G401 (cell line): ENCODE measurements at places on chromosomes 3 and 15.

GRCh38 chr3:184172681-184173373 is 1.8 kb upstream of the AP2M1 start:
- DNase-seq = no peak

DNA sequence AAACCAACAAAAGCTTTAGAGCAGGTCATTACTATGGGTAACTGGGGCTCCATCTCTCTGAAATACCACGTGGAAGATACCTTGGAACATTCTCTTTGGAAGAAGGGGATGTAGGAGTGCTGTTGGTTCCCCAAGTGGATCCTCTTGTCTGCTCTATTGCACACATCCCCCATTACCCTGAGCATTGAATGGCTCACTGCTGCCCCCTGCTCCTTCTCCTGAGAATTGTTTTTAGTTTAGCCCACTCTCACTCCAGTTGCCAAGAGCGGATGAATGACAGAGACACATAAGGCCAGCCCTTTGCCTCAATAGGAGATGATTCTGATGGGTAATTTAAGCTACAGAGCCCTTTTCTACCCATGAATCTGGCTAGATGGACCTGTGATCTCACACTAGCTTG is 135.6 kb upstream of the SUCLG2 start:
- DNase-seq = peak; percentile 17

- peak; percentile 87 for DNase-seq
These were observed 99.4 kb downstream of the FBLN2 start for GRCh38 chr3:13648060-13649001.

- DNase-seq = no peak
These were observed 36.0 kb downstream of the TIPARP start for GRCh38 chr3:156710429-156710828.

GRCh38 chr3:72458375-72458774 is 389.9 kb downstream of the SHQ1 start:
- no peak for DNase-seq

GRCh38 chr15:60017538-60018520 is 13.7 kb downstream of the FOXB1 start:
- no peak for DNase-seq

GRCh38 chr3:129282727-129283327 is 4.2 kb downstream of the HMCES start:
- no peak for DNase-seq

DNA sequence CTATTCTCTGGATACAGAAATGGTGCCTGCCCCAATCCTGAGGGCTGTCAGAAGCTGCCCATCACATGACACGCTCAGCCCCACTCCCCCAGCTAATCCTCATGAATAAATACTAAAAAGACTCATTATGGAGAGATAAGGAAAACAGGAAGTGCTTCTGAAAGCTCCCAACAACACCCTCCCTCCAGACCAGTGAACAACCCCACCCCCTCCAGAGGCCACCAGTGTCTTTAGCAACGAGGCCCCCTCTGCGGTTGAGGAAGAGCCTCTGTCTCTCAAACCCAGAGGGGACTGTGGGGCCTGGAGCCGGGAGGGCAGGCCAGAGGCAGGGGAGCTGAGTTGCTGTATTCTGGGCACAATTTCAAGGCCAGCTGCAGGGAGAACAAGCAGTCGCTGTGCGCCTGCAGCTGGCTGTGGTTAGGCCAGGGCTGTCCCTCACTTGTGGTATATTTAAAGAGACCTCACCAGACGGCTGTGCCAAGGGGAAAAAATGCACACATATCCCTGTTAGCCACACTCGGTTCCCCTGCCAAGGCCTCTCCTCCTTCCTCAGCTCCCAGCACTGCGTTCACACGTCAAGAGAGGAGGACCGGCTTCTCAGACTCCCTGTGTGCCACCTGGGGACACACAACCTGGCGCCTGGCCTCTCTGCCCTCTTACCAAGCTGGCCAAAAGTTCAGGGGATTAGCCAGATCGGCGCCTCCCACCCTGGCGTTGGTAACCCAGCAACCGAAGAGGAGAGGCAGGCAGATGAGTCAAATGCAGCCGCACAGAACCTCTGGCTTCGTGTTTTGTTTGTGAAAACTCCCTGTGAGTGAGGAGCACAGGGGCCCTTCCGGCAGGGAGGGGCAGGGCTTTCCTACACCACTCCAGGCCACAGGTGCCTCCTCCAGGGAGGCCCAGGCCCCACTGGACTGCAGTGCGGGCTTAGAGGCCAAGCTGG is 101.2 kb upstream of the ETV5 start:
- peak; percentile 36 for DNase-seq

GRCh38 chr15:87907676-87908446 is 348.7 kb downstream of the NTRK3 start:
- peak; percentile 86 for DNase-seq

DNA sequence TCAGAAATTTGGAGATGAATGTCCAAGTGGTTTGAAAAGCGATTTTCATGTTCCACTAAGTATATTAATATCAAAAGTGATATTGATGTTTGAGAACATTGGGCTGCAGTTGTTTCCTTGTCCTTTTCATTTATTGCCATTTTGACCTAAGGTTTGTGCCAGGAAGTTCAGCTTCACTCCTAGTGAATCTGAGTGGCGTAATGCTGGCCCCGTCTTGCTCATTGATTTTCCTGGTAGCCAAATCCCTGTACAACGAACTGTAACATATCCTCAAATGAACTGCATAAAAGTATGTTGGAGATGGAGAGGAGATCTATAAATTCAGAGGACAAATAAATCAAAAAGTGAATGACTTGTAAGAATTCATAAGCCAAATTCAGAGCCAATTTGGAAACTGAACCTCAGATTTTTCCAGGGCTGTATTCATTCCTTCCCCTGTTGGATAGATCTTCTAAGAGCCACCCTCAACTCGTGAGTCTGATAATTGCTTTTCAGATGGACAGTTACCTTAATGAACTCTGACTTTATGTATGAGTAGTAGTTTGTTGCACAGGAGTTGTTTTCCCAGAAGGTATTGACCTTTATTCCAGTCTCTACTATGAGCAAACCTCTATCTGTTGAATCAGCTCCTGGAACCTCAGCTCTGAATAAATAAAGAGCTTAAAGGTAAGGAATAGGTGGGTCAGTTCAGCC is 72.8 kb downstream of the ITPR1 start:
- DNase-seq = no peak

GRCh38 chr3:142888481-142889211 is at the start of gene PCOLCE2:
Gene PCOLCE2 (minus strand): TSS chr3:142889083. CDS start chr3:142888896, 187 bp downstream.
- peak; percentile 4 for DNase-seq

DNA sequence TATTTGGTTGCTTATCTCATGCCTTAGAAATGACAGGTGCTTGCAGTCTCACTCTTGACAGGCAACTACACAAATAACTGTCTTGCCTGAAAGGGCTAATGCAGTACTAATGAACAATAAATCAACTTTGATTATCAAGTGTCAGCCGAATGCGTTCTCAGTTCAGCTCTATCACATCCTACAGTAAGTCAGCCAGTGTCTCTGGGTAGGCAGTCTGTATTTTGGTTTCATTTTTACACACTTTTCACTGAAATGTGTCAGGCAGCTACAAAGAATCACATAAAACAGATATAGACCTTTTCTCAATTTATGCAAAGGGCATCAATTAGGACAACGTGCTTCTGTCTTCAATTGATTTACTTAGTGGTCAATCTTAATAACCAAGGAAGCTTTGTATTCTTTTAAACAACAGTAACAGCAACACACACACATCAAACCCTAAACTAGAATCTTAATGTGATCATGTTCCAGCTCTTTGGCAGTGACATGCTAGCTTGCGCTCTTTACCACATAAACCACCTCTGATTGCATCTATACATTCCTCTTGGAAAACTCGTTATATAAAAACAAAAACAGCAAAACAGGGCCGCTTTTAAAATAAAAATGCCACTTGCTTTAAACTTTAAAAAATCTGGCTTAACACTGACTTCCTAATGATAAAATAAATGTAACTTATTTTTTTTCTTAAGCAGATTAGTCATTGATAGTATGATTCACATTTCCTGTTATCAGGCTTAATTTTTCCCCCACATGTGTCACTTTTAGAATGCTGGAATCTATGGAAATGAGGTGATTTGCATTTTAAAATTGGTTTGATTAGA is 520.4 kb downstream of the FOXP1 start:
- no peak for DNase-seq

DNA sequence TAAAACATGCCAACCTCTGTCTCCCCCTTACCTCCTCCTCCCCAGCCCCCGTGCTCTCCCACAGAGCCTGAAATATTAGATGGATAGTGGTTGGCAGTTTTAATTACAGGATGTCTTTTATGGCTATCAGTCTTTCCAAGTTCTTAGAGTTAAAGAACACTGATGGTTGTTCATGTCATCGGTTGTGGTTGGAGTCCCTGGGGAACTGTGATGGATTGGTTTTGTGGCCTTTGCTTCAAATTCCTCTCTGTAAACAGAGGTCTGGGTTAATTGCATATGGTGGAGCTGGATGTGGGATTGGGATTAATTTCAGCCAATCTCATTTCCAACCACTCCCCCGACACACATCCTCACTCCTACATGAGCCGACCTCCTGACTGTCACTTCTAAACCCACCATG is 164.5 kb upstream of the PROK2 start:
- DNase-seq = no peak

- no peak for DNase-seq
These were observed 17.1 kb downstream of the LRRC28 start for GRCh38 chr15:99268431-99268830.

GRCh38 chr3:19399836-19400235 is 251.5 kb downstream of the KCNH8 start:
- no peak for DNase-seq

GRCh38 chr3:179801263-179801662 is 148.4 kb downstream of the USP13 start:
- DNase-seq = no peak

DNA sequence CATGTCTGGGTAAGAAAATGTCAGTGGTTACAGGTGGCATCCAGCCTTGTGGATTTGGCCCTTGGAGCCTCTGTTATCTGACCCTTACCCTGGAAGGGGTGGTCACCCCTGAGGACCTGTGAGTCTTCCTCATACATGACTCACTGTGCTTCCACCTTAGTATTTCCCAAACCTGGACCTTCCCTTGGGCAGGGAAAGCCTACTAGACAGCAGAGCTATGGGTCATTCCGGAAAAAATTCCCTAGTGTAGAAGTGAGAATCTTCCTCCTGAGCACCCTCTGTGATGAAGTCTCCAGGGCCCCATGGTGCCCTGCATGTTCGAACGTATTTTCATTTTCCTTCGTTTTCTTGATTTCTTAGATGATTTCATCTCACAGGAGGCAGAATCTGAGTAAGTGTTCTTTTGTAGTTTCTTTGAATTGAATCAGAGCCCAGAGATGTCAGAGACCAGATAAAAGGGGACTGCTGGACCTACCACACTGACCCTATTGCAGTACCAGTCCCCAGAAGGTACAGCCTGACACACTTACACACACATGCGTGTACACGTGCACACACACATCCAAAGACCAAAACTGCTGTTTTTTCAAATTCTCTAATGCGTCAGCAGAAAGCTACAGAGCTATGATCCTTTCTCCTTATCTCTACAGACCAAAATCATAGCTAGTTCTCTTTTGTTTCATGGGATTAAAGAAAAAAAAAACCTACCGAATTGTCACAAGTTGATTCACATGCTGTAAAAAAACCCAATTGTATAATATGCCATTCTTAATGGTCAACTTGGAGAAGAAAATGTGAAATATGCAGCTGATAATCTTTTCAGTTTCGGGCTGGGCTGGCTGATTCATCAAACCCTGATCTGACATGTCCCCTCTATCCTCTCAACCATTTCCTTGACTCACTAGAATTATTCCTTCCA is 50.5 kb upstream of the ARHGEF3 start:
- no peak for DNase-seq

- no peak for DNase-seq
These were observed 226.4 kb upstream of the CTDSPL start for GRCh38 chr3:37635251-37635650.

DNA sequence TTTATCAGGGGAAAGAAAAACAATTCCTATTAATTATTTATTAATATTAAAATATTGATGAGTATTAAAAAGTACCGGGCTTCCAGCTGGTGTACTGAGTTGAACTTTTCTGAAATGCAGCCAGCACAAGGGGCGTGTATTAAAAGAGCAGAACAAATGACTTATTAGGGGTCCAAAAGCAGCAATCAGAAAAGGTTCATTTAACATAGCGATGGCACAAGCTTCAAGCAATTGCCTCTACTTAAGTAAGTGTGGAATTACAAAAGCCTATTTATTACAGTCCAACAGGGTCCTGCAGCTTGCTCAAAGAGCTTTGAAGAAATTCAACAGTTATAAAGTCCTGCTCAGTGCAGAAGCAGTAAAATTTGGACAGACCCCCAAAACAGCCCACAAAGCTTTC is 285.6 kb downstream of the EPHA3 start:
- no peak for DNase-seq

- DNase-seq = no peak
These were observed 38.5 kb upstream of the SPTSSB start for GRCh38 chr3:161409858-161410257.

- no peak for DNase-seq
These were observed 1302.0 kb upstream of the GBE1 start for GRCh38 chr3:83063446-83063845.

- DNase-seq = peak; percentile 59
These were observed 119.2 kb downstream of the LRIG1 start for GRCh38 chr3:66381626-66382025.

DNA sequence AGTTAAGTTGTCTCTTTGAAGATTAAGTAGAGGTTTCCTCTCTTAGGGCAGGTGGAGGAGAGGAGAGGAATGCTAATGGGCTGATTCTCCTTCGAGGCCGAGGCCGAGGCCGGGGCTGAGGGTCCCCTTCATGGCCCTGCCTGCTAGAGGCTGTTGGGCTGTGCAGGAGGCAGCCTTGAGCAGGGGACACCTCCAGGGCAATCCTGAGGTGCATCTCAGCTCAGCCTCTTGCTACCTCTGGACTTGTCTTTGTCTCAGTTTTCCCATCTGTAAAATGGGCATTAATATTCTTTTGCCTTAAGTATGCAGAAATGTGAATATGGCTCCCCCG is 97.7 kb upstream of the PRR20G start:
- no peak for DNase-seq

GRCh38 chr3:58009026-58009748 is 965 bp downstream of the FLNB start:
- peak; percentile 37 for DNase-seq

DNA sequence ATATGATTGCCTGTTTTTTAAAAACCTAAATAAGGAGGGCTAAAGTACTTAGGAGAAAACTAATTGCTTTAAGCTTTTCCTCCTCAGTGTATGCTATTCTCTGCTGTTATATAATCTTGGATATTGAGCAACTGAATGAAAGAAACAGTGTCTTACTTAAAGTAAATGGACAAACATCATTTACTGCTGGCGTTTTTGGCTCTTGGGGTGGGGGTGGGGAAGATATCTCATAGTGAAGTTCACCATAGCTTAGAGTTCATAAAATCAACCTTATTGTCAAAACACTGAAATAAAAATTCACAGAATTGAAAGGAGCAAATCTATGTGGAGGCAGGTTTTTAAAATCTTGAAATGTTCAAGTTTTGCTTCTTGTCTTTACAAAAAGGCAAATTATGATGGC is 256.4 kb upstream of the SOX2 start:
- no peak for DNase-seq

DNA sequence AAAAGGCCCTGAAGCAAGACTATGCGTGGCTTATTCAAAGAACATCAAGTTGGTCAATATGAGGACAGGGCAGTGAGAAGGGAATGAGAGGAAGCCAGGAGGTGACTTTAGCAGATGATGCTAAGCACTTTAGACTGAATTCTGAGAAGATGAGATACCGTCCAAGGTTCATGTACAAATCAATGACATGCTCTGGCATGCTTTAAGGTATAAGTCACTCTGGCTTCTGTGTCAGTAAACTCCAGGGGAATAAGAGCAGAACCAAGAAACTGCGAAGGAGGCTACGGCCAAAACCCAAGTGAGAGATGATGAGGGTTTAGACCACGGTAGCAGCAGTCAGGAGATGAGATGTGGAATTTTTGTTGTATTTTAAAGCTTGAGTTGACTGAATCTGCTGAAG is 8.9 kb upstream of the CCDC50 start:
- DNase-seq = no peak

- DNase-seq = peak; percentile 81
These were observed 16.7 kb upstream of the WNT7A start for GRCh38 chr3:13896473-13897154.
